ENCODE measurements at places on chromosomes 12 and 14.

GRCh38 chr12:111429828-111430432, 24.2 kb downstream of the SH2B3 start:
- DNase-seq: no peak

GRCh38 chr12:83893101-83893500, 1019.5 kb downstream of the SLC6A15 start:
- DNase-seq: no peak

- no peak for DNase-seq
These were observed 618.6 kb upstream of the TMEM132C start for GRCh38 chr12:127648321-127648720.

DNA sequence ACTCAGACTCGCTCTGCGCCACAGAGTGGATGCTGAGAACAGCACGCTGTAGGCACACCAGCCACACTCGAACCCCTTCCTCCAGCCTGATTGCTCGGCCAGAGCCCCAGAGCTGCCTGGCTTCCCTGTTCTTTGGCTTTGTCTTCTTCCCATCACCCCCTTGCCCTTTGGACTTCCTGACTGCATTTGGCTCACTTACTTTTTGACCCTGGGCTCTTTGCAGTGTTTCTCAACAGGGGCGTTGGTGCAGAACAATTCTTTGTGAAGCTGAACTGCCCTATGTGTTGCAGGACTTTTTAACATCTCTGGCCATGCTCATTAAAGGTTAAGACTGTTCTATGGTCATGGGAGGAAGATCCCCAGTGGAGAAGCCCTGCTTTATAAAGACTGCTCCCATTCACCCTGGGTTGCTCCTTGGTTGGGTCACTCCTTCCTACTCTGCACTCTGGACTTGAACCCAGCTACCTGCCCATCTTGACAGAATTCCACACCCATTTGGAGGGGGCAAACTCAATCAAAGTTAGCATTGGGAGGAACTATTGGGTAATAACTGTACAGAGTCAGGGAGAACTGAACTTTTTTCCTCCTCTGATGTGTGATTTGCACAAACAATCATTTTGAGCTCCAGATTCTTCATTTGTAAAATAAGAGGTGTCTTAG, 127.7 kb upstream of the PLEKHG7 start:
- no peak for DNase-seq

- DNase-seq: no peak
These were observed 34.2 kb upstream of the FOXN3 start for GRCh38 chr14:89451229-89451628.

DNA sequence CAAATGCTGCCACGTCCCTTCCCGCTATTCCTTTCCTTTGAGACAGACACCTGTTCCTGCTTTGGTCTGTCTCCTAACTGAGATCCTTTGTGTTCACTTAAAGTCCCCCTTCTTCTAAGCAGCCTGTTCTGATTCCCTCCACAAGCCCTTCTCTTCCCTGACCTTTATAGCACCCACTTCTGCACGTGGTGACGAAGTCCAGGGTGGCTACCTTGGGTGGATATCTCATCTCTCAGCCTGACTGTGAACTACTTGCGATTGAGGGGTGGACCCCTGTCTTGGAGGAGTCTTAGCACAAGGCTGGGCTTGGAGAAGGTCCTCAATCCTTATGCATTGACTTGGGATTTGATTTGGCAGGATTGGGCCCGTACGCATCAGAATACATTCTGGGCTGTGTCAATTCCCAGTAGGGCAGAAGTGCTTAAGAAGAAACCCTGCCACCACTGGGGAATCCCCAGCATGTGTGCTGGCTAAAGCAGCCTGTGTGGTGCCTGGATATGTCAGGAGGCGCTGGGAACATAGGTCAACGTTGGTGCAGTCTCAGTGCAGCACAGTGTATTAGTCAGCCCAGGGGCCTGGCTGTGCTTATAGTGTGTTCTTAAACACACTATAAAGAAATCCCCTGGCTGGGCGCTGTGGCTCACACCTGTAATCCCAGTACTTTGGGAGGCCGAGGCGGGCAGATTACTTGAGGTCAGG, 23.6 kb downstream of the KRT80 start:
- DNase-seq: peak; percentile 75

- DNase-seq: no peak
These were observed 24.8 kb upstream of the VASH1 start for GRCh38 chr14:76736514-76736913.

- peak; percentile 33 for DNase-seq
These were observed 120.7 kb upstream of the PWP1 start for GRCh38 chr12:107564946-107565345.

DNA sequence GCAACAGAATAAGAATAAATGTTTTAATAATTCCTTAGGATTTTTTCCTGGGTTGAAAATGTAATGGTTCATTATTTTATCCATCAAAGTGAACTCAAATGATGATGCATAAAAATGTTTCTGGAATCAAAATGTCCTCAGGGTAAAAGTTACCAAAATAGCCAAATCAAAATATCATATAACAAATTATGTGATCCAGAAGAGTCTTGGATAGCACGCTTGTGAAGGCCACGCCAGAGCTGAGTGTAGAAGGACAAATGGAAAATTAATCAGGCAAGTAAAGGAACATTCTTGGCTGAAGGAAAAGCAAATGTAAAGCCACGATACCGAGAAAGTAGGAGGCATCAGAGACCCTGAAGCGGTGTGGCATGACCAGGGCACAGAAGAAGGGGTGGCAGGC, 169.2 kb downstream of the CAPZA3 start:
- no peak for DNase-seq

GRCh38 chr14:37889087-37889486, 293.7 kb downstream of the TTC6 start:
- DNase-seq: no peak

DNA sequence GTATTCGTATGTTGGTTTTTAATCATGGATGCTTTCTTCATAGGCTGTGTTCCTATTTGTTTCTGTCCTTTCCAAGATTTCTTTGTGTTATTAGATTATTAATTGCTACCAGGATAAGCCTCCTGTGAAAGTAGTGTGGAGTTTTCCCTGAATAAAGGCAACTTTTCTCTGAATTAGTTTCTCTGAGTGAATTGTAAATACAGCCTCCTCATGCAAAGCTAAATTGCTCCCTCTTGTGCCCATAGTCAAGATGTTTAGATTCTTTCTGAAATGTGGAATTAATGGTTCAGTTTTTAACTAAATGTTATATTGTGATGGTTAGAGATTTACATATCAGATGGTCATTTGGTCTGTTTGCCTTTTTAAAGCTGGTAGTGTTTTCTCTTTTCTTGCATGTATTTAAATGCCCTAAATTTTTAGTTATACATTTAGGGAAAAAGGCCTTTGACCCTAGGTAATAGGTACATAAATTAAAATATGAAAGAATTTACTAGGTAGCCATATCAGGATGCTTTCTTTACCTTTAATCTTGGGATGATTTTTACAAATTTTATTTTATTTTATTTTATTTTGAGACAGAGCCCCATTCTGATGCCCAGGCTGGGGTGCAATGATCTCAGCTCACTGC, 8.9 kb downstream of the APAF1 start:
- DNase-seq: peak; percentile 47

- DNase-seq: no peak
These were observed 1145.7 kb downstream of the VRK1 start for GRCh38 chr14:97942921-97943320.

- DNase-seq: no peak
These were observed 9.7 kb downstream of the TCL1B start for GRCh38 chr14:95695913-95696312.

DNA sequence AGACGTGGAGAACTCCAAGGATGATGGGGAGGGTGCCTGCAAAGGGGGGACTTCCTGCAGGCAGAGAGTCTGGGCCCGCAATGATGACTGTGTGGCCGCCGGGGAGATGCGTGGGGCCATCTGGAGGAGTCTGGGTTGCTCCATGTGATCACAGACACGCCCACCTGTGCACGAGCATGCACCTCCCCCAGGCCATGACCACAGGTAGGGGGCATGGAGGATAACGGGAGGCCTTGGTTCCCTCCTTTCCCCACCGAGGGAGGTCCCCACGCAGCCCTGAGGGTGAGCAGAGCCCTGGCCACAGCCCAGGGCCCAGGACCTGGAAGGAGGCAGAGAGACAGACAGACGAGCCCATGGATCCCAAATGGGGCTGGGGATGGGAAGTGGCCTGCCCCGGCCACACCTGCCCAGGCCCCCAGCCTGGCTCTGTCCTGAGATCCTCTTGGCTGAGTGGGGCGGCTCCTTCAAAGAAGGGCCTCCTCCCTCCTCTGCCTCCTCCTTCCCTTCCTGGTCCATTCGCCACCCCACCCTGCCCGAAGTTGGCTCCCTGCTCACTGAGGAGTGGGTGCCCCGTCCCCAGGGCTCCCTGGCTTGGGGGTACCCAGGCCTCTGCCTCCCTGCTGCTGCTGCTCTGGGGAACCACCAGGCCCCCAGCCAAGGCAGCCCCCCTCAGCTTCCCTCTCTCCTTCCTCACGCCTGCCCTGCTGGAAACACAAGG, 138.2 kb downstream of the CALM1 start:
- DNase-seq: no peak

DNA sequence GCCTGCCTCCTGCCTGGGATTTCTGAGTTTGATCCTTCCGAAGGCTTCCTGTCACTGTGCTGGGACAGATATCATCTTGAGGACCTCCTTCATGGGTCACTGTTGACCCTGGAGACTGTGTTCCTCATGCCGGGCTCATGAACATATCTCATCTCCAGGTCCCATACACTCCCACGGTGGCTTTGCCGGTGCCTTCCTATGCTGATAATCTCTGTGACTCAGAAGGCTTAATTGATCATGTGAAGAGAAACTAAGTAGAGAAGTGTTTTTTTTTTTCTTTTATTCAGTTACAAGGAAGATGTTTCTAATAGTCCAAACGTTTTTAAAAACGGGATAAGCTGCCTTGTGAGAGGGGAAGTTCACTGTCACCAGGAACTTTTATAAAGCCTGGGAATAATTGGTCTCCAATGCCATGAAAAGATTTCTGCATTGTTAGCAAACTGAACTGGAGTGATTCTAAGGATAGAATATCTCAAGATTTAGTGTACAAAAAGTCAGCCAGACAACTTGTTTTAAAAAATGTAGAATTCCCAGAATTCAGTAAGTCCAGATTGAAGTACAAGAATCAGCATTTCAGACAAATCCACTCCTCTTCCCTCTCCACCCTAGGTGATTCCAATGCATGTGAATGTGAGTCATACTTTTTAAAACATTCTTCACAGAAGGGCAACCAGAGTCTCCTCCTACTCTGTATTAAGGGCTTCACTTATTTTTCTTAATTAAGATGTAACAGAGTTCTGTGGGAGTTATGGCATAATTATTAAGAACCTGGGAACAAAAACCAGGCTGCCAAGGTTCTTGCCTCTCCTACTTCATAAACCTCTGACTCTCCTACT, 139.8 kb upstream of the LGR5 start:
- DNase-seq: peak; percentile 67

DNA sequence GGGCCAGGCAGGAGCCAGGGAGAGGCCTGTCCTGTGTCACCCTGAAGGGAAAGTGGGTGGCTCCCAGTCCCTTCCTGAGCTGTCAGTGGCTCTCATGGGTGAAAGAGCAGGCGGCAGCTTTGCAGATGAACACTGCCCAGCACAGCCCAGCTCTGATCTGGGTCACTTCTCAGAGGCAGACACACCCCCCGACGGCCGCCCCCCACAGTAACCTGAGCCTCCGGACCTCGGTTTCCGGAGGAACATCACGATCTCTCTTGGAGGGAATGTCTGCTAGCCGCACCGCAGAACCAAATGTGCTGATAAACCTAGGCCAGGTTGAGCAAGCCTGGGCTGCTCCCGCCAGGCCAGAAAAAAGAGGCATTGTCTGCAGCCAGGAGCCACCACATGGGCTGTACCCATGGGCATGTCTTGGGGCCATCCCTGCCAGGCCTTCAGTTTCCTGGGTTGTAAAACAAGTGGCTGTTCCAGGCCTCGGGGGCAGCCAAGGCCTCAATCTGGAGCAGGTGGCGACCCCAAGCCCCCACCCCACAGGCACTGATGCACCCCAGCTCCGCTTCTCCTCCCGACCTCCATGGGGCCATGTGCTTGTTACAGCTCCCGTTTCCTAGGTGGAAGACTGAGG, 57.6 kb downstream of the NCOR2 start:
- peak; percentile 76 for DNase-seq

DNA sequence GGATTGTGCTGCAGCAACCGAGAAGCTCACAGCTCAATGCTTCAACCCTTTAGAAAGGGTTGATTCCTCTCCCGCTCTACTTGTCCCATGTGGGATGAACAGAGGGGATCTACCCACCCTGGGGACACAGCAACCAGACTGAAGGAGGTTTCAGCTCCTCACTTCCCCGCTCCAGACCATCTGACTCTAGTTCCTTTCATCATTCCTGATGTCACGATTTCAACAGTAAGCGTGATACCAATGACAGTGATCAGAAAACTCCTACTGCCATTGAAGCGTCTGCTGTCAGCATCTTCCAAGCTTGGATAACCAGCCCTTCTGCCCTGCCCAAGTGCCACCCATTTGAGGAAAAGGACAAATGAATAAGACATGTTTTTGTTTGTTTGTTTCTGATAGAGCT, 14.3 kb downstream of the SERPINA1 start:
- DNase-seq: no peak

DNA sequence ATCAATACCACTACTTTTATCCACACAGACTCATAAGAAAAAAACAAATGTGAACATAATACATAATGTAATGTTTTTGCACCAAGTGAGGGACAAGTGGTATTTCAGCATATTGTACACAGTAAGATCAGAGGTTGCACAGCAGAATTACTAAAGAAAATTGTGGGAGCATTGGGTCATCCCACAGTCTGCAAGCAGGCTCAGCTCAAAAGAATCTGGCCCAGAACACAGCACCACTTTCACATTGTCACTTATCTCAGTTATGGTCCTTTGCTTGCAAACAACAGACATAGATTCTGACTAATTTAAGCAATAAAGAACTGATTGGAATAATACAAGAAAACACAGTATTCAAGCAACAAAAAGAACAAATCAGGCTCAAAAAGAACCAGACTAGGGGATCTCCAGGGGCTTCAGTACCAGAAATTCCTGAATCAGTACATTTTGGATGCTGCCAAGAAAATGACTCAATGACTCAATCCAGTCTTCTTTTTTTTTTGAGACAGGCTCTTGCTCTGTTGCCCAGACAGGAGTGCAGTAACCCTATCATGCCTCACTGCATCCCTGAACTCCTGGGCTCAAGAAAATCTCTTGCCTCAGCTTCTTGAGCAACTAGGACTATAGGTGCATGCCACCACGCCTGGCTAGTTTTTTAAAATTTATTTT, 42.9 kb upstream of the EEA1 start:
- DNase-seq: peak; percentile 95

DNA sequence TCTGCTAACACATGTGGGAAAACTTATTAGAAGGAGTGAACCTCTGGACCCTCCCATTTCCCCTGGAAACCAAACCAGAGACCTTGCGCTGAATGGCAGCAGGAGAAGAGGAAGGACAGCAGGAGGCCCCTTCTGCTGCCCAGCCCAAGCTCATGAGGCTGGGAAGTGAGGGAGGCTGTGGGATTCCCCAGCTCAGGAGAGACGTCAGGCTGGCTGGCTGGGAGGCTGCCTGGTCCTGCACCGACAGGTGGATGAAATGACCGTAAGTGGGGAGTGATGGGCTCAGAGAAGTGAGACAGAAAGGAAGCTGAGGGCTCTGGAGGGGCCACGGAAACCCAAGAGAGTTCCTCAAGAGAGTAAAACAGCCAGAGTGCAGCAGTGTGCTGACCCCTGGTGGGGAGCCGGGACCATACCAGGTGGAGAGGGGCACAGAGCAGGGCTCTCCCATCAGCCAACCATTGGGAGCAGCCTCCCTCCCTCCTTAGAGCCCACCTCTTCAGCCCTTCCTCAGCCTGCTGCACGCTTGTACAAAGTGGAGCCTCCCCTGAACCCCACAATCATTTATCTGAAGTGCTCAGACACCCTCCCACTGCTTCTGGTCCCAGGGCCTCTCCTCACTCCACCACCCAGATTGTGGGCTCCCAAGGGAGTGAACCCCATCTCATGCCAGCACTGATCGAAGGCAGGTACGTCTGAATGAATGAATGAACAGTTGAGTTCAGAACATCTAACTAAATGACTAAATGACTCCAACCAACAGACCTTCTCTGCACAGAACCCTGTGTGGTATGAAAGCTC, 14.0 kb downstream of the TAMALIN start:
- peak; percentile 52 for DNase-seq

Data from kidney tubule cell (primary cell).